ENCODE measurements at places on chromosomes 2 and 18.

DNA sequence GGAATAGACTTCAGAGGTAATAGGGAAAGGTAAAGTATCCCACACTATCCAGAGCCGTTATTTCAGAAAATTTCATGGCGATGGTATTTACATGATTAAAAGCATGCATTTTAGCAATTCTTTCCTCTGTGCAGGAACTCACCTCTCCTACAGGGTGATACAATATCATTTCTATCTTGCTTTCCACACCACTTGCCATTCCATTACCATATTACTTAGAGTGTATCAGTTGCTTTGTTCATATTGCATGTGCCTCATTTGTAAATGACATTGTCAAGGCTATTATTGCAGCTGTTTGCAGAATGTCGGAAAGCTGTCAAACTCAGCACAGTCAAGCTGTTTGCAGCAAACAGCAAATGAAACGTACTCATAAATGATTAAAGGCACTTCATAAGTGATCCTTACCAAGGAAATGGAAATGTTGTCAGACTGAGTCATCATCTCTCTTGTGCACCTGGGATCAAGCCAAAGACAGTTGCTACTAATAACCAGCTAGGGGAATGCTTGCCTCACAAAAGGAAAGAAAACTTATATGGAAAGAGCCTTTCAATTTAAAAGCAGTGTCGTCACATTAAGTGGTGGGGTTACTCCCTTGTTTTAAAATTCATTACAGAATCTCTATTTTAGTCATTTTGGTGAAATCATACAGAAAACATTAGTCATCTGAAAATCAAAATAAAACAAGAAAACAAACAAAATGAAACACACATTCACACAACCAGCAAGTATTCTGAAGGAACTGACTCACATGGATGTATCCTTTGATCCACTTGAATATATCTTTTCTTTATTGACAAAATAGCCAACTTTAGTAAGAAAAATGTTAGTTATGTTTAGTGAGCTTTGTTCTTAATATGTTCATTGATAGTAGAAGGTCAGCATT lies 1064.1 kb upstream of the CNTNAP5 start:
- peak; percentile 85 for DNase-seq

DNA sequence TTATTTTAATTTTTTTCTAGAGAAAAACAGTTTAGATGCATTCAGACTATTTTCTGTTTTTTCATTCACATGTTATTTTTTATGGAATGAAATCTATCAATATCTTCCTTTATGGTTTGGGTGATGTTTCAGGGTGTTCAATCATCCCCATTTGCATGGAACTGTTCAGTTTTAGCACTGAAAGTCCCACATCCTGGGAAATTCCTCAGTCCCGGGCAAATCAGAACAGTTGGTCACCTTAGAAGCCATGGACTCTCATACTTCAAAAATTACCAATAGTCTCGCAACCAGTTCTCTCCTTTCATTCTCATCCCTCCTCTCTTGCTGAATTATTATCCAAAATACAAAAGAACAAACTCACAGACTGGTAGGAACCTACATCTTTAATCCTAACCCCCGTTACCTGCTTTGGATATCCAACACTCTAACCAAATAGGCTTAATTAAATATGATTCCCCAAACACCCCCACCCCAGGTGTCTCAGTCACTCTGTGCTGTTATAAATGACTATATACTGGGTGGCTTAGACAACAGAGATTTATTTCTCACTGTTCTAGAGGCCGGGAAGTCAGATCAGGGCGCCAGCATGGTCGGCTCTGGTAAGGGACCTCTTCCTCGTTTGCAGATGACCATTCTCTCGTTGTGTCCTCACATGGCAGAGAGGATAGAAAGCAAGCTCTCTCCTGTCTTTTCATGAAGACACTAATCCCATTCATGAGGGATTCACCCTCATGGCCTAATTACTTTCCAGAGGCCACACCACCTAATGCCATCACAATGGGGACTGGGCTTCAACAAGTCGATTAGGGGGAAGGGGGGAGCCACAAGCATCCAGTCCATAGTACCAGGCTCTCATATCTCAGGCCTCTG lies 57.7 kb upstream of the SLC1A4 start:
- no peak for DNase-seq

DNA sequence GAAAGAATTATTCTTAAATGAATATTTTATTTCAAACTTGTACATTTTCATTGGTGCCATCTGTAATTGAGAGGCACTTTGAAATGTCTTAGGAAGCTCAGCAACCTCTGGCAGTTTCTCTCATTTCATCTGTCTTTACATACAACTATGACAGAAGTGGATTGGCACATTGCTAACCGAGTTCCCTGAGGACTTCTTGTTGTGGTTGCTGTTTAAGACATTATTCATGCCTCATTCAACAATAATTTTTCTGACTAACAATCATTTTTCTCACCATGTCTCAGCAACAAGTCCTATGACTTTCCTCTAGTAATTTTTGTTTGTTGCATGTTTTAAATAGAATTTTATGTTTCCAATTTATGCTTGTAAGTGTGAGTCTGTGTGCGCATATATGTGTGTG lies 284.0 kb upstream of the CWC22 start:
- DNase-seq: no peak

- no peak for DNase-seq
These were observed 518.5 kb downstream of the TSN start for GRCh38 chr2:122273785-122274419.

DNA sequence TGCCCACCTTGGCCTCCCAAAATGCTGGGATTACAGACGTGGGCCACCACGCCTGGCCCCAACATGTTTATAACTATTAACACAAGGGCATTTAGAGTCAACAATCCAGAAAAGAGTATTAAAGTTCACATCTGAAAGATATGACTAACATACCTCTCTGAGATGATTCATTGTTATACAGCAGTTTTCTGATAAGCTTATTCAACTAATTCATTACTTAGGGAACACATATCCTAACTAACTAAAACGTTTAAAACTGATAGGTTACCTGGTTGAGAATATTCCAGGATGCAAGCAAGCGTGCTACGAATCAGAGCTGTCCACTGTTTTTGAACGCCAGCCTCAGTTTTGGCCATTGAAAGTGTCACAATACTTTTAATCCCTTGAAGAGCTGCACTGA lies 34.0 kb upstream of the STRN start:
- DNase-seq: no peak

Data from tongue (tissue), 3 donors.